ENCODE measurements at places on chromosomes 1 and 21.

- DNase-seq = no peak
These were observed 9.1 kb downstream of the CELA2A start for GRCh38 chr1:15465674-15466073.

DNA sequence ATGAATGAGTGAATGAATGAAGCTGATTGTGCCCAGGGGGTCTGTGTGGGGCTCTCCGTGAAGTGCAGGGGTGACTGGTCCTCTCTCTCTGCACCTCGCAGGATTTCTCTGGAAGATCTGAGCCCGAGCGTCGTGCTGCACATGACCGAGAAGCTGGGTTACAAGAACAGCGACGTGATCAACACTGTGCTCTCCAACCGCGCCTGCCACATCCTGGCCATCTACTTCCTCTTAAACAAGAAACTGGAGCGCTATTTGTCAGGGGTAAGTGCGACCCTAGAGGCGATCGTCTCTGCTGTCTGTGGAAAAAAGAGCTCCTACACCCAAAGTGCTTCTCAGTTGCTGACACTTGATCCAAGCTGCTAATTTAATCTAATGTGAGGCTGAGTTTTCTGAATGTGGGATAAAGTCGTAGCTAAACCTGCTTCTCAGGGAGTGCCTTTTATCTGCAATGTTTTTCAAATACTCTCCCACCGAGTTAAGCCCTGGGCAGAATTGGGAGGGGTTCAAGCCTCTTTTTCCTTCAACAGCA is 101.7 kb downstream of the HUNK start:
- DNase-seq = no peak

DNA sequence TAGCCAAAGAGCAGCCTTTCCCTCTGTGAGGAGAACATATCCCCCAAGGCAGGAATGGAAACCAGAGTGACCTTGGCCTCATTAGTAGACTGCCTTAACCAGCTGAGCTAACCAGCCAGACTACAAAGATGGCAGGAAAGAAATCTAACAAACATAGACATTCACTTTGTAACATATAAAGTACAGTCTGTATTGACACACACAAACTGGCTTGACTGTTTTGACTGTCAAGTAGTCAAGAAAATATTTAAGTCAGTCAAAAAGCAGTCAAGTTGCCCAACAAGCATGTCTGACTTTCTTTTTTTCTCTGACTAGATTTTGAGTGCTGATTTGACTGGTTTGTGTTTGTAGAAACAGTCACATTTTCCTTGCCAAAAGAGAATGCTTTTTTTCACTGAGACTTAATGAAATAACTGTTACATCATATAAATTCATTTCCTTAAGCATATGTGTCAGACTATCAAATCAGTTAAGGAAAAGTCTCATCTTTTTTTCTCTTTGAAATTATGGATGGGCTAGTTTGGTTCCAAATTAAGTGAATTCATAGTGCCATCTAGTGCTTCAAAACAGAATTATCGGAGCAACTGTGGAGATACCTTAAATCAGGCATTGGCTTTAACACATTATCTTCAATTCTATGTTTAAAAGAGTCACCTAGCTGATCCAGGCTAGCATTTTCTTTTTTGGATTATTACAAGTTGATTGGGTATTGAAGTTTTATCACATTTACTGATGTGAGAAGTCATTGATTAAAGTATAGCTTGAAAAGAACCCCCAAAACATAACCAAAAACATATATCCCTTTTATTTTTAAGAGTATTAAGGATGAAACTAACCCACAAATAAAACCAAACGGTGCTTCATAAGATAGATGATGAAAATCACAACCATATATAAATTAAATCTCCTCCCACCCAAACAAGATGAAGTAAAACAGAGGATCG is 75.0 kb downstream of the ATP6V1G3 start:
- no peak for DNase-seq

GRCh38 chr21:41195311-41195710 is 27.4 kb downstream of the BACE2 start:
- DNase-seq = no peak

DNA sequence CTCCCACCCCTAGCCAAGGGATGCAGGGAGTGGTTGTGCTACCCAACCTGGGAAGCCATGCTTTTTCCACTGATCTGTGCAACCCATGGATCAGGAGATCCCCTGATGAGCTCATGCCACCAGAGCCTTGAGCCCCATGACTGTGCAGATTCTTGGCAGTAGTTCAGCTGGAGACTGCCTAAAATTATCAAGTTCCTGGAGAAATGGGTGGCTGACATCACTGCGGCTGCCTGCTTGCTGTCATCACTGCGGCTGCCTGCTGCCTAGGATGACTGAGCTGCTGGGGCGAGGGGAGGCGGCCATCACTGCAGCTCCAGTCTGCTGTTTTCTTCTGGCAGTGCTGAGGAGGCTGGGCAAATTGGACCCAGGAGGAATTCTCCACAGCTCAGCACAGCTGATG is 159.2 kb downstream of the AGBL4 start:
- no peak for DNase-seq

- DNase-seq = no peak
These were observed 21.3 kb upstream of the TARBP1 start for GRCh38 chr1:234500269-234500668.

DNA sequence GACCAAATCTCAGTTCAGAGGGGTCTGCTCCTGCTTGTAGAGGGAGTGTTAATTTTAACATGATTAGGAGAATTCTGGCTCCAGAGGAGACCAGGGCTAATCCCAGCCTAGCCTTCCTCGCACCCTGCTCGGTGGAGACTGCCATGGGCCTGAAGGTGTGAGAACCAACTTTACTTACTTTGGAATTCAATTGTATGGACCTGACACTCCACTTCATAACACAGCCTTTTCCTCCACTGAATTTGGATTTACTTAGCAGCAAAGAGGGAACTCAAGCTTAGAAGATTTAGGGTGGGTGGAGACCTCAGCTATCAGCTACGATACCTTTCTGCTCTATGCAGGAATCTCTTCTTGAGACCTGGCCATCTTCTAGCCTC is 11.5 kb downstream of the PLXNA2 start:
- DNase-seq = no peak

- no peak for DNase-seq
These were observed 1075.7 kb downstream of the AMY1C start for GRCh38 chr1:104825401-104825800.

- DNase-seq = no peak
These were observed 17.4 kb downstream of the LDLRAP1 start for GRCh38 chr1:25560788-25561187.

DNA sequence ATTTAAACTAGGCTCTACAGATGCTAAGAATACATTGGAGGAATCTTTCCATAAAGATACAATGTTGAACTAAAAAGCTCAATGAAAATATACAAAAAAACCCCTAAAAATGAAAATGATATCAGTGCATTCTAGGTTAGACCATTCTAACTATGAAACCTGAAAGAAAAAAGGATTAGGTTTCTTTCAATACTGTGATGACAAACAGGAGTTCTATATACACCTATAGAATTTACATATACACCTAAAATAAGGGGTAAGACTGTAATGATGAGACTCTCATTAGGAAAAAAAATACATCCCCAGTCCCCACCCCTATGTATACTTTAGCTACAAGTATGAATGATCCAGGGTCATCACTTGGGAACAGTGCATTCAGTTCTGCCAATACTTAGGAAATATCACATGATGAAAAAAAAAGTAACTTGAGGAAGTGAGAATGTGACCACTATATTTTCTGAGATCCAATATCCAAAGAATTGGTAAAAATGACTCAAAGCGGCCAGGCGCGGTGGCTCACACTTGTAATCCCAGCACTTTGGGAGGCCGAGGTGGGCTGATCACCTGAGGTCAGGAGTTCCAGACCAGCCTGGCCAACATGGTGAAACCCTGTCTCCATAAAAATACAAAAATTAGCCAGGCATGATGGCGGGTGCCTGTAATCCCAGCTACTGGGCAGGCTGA is 26.3 kb downstream of the SELENOF start:
- DNase-seq = no peak

DNA sequence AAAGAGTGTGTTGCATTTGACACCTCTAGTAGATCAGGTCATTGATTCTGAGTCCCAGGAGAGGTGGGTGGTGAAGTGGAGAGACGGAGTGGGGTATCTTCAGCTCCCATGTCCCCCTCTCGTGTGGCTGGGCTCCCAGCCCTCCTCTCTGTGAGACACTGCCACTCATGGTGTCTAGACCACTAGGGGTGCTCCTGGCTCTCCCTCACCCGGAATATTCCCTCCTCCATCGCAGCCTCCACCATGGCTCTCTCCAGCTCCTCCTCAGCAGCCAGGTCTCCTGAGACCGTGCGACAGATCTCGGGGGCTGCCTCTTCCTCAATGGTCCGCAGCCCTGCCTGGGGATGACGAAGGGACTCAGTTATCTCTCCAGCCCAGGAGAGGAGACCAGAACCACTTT is 20.6 kb upstream of the KIF21B start:
- DNase-seq = no peak

DNA sequence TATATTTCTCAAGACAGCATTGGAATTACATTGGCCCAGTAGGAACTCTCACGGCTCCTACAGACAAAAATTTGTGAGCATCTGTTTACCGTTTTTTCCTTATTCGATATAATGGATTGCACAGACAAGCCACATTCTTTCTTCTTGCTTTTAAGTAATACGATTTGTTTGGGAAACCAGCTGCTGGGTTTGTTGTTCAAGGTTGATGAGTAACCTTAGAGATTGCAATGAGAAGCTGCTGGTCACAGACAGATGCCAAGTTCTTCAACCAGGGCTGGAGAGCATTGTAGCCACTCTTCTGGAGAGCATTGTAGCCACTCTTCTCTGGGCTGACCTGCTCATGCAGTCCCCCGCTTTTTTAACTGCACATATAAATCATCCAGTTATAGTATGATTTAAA is 1.4 kb upstream of the MIA3 start:
- DNase-seq = no peak

DNA sequence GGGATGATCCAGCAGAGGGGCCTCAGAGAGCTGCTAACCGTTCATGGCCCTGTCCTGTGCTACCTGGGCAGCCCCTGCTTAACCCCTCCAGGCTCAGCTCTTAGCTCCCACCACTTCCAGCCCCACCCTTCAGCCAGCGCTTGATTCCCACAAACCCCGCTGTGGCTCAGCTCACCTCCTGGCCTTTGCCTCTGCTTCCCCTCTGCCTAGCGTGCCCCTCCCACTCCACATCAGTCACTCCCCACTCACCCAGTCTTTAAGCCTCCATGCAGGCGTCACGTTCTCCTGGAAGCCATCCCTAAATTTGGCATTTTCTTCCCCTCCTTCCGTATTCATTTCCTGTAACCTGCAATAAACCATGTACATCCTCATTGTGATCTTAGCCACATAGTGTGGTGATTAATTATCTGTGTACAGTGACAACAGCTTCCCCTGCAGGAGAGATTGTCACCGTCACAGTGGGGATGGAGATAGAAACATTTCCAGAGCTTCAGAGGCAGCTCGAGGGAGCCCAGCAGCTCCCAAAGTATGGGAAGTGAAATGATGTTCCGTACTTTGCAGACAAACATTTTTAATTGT is 65.5 kb downstream of the EPHB2 start:
- DNase-seq = no peak

DNA sequence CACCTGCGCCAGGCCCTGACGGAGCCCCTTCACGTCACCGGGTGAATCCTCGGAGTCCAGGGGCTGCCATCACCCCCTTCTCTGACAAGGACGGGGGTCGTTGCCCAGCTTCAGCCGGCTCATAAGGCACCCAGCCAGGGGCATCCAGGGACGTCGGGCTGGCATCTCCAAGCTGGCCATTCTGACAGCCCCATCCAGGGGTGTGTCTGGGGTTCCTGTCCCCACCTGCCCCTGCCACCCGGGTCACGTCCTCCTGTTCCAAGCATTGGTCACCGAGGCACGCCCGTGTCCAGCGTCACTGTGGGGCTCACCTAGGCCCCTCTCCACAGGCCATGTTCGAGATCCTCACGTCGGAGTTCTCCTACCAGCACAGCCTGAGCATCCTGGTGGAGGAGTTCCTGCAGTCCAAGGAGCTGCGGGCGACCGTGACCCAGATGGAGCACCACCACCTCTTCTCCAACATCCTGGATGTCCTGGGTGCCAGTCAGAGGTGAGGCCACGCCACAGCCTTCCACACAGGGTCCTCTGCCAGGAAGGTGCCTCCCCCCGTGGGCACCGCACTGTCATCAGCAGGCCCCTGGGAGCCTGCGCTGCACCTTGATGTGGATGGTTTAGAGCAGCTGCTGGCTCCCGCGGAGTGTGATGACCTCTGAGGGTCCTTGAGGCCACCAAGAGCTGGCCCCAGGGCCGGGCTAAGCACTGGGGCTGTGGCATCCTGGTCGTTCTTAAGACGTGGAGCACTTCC is 14.8 kb downstream of the ARHGEF16 start:
- DNase-seq = no peak

Measured in SW 1271 (cell line).